ENCODE measurements at places on chromosomes 1 and 21.

DNA sequence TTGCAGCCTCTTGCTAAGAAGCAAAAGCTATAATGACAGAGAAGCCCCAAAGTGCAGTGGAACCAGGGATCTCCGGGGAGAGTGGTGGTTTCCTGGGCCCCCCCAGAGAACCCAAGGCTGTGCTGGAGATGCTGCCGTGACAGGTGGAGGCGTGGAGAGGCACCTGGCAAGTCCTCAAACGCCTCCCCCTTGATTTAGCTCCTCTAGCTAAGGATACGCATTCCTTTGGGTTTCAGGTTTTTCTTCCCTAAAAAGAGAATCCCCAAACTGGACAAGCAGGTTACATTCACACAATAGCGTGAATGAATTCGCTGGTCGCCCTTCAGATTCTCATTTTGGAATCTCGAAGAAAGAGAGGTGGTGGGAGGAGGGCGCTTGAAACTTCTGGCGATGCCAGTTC lies 853 bp upstream of the ATP1A1 start:
- no peak for DNase-seq

DNA sequence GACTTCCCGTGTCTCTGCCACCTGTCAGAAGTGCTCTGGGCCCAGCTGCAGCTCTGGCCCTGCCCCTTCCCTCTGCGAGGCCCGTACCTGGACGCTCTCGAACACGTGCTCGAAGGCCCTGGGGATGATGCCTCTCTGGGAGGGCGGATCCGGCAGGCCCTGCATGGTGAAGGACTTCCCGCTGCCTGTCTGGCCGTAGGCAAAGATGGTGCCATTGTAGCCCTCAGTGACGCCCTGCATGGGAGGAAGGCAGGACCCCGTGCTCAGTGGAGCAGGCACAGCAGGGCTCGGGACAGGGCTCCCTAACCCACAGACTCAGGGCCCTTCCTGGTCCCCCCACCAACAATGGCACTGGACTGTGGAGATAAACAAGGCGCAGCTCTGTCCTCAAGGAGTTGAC lies 2.4 kb downstream of the KIF17 start:
- DNase-seq, result no peak

- DNase-seq, result no peak
Observed at GRCh38 chr1:162756523-162756922, 34.0 kb upstream of the HSD17B7 start.

DNA sequence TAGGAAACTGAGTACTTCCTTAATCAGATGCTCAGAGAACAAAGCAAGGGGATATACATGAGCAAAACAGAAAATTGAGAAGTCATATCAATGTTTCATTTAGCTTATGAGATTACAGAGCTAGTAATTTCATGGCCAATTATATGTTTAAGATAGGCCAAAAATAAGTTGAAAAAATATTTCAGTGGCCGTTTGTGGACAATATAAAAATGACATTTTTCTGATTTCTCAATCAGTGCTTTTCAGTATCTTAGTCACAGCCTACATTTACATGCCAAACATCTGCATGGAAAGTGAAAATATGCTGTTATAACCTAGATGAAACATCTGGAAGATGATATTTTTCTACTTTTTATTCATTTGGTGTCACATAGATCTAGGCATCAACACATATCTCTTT lies 192.5 kb downstream of the HLX start:
- no peak for DNase-seq

DNA sequence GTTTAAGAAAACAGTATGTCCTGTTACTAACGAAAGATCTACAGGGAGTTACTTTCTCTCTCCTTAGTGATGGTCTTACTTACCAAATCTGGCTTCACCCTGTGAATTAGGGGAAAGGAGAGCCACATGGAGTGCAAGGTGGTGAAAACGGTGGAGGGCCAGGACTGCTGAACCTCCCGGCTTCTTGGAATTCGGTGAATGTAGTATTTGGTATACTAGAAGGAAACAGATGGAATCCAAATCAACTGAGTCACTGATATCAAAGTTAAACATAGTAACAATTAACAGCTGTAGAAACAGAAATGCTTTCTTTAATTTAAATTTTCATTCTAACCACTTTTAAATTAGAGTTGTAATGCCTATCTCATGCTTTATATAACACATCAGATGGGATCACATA lies 45.7 kb downstream of the ALG14 start:
- no peak for DNase-seq

DNA sequence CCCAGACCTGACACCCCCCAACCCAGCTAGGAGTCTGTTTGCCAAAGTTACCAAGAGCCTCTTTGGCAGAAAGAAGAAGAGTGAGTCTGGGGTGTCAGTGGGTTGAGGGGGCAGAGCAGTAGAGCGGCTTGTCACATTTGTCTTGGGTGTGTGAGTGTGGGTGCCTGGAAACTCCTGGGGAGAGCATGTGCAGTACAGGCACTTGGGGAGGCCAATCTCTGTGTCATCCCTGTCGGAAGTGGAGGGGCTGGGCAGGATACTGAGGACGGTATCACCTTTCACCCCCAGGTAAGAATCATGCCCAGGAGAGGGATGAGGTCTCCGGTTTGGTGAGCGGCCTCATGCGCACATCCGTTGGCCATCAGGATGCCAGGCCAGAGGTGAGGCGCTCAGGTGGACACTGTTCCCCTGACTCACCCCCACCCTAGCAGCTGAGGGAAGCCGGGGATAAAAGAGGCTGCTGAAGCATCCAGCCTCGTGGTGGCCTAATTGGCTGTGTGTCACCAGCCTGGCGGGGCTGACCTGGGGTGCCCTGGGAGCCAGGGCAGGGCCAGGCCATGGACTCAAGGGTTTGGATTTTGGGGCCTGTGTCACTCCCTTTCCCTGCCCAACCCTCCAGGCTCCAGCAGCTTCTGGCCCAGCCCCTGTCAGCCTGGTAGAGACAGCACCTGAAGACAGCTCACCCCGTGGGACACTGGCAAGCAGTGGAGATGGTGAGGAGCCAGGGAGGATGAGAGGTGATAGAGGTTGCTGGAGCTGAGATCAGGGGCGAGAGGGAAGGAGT lies 3.3 kb downstream of the PLK3 start:
- DNase-seq, result no peak

DNA sequence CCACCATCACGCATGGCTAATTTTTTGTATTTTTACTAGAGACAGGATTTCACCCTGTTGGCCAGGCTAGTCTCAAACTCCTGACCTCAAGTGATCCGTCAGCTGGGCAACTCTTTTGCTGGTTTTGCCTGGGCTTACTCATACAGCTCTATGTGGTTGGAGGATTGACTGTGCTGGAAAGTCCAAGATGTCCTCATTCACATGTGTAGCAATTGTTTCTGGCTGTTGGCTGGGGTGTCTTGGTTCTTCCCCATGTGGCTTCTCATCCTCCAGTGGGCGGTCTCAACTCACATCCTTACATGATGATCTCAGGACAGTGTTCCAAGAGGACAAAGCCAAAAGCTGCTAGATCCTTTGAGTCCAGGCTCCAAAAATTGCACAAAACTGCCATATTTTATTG lies 53.3 kb downstream of the TEX35 start:
- no peak for DNase-seq
